ENCODE measurements at places on chromosomes 16 and 17.

DNA sequence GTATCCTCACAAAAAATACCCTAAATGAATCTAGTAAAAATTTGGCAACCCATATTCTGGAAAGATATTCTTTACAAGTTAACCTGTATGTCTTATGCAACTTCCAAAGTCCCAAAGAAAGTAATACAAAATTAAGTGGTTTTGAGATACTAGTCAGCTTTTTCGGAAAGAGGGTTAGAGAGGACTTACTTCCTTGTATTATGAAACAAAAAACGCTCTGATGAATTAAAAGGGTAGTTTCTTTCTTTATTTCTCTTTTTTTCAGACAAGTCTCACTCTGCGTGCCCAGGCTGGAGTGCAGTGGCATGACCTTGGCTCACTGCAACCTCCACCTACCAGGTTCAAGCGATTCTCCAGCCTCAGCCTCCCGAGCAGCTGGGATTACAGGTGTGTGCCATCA is 51.6 kb downstream of the KANSL1 start:
- DNase-seq = no peak

DNA sequence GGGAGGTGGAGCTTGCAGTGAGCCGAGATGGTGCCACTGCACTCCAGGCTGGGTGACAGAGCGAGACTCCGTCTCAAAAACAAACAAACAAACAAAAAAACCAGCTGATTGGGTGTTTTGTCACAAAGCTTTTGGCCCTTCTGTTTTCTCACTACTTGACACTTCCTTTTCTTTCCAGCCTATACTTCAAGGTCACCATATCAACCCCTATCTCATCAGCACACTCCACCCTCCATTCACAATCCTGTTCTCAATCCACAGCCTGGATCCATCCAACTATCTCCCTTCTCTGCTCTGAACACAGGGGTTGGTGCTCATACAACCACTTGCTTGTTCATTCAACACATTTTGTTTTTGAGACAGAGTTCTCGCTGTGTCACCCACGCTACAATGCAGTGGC is 6.6 kb upstream of the MED11 start:
- no peak for DNase-seq

GRCh38 chr16:15983898-15984297 is 34.5 kb downstream of the ABCC1 start:
- peak; percentile 54 for DNase-seq

- no peak for DNase-seq
These were observed 404.8 kb upstream of the HSBP1 start for GRCh38 chr16:83402967-83403366.

GRCh38 chr17:61118871-61119270 is 280.8 kb upstream of the TBX2 start:
- DNase-seq = no peak

DNA sequence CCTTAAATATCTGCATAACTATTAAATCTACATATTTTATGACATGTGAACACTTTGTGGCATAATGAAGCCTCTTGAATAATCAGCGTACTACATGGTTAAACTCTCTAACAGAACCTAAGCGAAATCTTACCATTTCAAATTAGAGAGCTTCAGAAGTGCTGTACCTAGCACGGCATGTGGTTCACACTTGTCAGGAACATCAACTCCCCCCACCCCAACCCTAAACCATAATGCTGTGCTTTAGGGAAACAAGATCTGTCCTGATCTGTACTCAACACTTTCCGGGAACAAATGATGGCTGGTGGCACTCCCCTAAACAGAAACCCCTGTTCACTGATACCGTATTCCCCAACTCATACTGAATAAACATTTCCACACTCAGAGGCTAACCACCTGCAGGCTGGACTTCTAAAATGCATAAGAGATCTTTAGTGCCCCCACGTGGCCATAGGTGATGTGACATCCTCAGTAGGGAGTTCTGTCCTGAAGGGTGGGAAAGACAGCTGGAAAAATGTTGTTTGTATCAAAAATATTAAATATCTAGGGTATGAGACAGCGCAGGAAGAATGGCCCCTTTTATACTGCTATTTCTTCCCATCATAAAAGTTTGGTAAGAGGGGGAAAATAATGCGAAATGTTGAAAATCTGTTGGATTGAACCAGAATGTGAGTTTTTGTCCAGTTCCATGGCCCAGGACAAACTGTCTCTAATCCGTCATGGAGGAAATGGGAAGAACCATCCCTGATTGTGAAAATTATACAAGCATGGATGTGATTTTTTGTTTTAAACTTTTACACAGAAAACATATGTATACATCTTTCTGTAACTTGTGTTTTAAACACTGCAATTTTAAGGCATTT is 88.6 kb downstream of the USP31 start:
- DNase-seq = peak; percentile 67

- no peak for DNase-seq
These were observed 6.1 kb upstream of the EIF1 start for GRCh38 chr17:41682631-41683030.

GRCh38 chr17:40355123-40355803 is 9.3 kb downstream of the GJD3 start:
- DNase-seq = peak; percentile 78

GRCh38 chr16:3091551-3091950 is 7.5 kb downstream of the ZSCAN10 start:
- no peak for DNase-seq

GRCh38 chr17:62775876-62776275 is 32.2 kb downstream of the MARCHF10 start:
- no peak for DNase-seq

DNA sequence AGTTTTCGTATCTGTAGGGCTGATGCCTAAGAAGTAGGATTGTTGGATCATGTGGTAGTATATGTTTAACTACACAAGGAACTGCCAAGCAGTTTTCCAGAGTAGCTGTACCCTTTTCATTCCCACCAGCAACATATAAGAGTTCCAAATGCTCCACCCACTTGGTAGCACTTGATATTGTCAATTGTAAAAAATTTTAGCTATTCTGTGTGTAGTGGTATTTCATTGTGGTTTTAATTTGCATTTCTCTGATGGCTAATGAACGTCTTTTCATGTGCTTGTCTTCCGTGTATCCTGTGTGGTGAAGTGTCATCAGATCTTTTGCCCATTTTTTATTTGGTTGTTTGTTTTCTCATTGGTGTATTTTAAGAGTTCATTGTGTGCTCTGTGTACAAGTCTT is 69.7 kb downstream of the TANC2 start:
- no peak for DNase-seq

DNA sequence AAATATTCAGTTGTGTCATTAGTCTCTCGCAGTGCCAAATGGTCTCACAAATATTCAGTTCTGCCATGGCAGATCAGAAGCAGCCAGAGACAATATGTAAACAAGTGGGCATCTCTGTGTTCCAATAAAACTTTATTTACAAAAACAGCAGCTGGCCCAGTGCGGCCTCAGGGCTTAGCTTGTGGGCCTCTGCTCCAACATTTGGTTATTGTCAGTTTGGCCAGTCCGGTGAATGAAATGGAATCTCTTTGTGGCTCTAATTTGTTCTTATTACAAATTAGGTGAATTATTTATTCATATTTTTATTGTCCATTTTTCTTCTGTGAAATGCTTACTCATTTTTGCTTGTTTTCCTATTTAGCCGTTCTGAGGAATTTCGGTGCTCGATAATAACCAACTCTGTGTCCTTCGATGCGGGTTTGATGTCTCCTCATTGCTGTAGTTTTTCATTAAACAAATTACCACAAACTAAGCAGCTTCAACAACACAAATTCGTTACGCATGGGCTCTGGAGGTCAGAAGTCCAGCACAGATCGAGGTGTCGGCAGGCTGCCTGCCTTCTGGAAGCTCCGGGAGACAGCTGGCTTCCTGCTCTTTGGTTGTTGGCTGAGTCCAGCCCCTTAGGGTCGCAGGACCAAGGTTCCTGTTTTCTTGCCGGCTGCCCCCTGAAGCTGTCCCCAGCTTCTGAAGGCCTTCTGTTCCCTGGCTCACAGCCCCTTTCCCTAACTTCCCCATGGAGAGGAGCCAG is 4.1 kb upstream of the SLC38A10 start:
- no peak for DNase-seq

DNA sequence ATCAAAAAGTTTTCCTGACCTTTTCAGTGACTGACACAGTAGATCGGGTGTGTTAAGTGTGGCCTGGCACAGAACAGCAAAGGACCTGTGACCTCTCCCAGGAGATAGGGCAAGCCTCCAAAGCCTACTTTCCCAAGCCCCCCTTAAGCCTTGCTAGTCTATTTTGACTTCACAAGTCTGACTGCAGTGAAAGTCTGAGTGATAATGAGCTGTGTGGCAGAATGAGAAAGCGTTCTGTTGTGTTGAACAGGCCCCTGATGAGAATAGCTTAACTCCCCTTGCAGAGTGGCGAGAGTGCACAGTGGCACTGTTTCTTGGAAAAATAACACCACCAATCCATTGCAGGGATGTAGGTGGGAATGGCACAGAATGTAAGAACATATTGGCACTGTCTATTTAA is 32.8 kb downstream of the MMD start:
- DNase-seq = no peak

GRCh38 chr17:44599298-44600175 is 42.3 kb downstream of the FZD2 start:
- DNase-seq = peak; percentile 68

DNA sequence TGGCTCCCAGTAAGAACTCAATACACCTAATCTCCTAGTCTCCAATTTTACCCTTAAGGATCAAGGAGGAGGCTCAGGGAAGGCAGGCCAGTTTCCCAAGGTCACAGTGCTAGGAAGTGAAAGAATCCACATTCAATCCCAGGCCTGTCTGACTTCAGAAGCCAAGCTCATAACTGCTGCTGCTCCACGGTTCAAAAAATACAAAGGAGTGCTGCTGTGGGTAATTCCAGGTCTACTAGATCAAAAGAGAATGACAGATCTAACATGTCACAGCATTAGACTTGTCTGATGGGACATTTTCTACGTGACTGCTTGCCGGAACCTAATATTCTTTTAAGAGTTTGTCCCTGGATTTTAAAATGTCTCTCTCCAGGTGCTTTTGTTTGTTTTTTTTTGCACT is 48.8 kb upstream of the IRX6 start:
- DNase-seq = no peak

- peak; percentile 71 for DNase-seq
These were observed 50.4 kb downstream of the TIMM22 start for GRCh38 chr17:1047177-1047878.

GRCh38 chr16:12876778-12877177 is 24.6 kb upstream of the SHISA9 start:
- DNase-seq = no peak

DNA sequence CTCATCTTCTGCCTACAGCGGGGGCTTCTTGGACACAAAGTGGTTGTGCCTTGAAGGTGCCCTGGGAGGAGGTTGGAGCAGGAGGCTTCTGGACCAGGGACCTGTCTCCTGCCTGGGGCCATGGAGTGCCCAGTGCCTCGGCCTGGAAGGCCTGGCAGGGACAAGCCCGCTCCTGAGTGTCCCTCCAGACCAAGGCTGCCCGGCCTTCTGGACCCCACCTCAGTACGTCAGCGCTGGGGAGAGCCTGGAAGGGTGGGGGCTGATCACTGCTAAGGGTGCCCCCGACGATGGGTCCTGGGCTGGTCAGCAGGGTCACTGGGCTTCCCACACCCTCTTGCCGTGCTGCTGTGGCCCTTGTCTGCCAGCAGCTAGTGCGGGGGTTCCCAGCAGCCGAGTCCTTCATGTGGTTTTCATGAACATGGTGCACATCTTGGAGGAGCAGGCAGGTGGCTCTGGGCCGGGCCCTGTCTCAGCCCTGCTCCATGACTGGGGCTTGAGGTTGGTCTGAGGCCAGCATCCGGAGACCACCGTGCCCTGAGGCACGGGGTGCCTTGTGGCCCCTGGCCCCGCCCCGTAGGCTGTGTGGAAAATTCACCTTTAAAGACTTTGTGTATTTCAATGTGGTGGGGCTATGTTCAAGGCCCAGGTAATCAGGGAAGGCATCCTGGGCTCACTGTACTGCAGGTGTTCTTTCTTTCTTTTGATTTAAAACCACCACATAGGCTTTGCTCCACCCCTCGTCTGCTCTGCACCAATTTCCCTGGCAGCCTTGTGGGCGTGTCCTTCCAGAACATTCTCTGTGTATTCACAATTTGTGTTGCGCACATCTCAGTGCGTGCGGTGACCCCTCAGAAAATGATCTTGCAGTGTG is 22.4 kb downstream of the MGRN1 start:
- no peak for DNase-seq

DNA sequence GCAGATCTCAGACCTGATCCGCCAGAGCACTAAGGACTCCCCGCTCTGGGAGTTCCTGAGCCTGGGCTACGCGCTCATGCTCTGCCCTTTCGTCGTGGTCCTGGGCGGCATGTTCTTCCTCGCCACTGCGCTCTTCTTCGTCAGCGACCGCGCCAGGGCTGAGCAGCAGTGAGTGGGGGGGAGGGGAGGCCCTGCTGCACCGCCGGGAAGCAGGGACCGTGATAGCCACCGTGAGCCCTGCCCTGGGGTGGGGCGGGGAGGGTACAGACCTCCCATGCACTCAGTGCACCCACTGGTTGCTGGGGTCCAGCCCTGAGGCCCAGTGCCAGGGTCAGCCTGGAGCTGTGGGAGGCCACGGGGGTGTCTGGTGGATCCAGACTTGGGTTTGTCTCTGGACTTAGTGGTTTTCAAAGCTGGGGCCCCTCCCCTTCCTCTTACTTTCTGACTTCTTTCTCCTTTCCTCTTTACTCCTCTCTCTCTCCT is 18.9 kb downstream of the MYBBP1A start:
- DNase-seq = no peak

- DNase-seq = peak; percentile 72
These were observed 29.8 kb downstream of the CNGB1 start for GRCh38 chr16:57941016-57941664.

DNA sequence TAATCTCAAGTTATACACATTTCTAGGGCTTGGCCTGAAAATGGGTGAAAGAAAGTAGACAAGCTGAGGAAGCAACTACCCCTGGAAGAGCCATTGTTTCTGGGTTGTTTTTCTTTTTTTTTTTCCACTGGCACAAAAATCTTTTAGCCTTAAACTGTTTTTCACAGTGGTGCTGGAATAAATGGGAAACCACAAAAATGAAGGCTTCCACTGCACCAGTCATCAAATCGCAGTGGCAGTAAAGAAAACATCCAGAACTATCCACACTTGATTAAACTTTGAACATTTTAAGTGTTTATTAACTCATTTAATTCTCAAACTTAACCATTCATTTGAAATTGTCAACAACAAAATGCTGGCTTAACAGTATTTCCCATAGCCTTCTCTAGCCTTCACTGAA is 14.3 kb downstream of the CMTM4 start:
- no peak for DNase-seq

- DNase-seq = peak; percentile 87
These were observed 1.1 kb downstream of the ANKRD11 start for GRCh38 chr16:89489040-89489897.

DNA sequence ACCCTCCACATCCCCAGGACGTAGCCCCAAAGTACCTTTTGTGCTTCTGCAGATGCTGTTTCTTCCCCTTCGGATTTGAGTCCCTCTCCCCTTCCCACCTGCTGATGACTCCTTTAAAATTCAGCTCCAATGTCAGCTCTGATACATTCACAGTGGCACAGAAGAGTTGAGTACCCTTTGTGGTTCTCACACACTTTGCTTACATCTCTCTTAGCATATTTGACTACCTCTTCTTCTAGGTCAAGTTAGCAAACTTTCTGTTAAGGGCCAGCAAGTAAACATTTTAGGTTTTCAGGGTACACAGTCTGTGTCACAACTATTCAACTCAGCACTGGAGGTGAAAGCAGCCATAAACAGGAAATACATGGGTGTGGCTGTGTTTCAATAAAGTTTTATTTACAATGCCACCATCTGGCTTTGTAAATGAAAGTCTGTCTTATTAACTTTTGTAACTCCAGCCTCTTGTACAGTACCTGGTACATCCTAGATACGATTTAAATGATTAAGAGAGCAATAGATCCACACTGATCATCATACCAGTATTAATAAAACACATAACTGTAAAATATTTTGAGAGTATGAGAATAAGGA is 161.7 kb downstream of the SOX9 start:
- DNase-seq = no peak

- no peak for DNase-seq
These were observed 73.7 kb downstream of the CNGB1 start for GRCh38 chr16:57897053-57897784.
